Endodermal cell (in vitro differentiated cells): ENCODE measurements at places on chromosomes 11 and 22. TPM values are rescaled to one million over a fixed set of nuclear protein-coding genes. Genes with fewer than 3 reads are reported as not detected.

- no peak for DNase-seq
Observed at GRCh38 chr11:116823031-116823843, at the start of gene APOA4. Gene APOA4 (minus strand): TSS chr11:116823304. CDS start chr11:116823191, 113 bp downstream.

DNA sequence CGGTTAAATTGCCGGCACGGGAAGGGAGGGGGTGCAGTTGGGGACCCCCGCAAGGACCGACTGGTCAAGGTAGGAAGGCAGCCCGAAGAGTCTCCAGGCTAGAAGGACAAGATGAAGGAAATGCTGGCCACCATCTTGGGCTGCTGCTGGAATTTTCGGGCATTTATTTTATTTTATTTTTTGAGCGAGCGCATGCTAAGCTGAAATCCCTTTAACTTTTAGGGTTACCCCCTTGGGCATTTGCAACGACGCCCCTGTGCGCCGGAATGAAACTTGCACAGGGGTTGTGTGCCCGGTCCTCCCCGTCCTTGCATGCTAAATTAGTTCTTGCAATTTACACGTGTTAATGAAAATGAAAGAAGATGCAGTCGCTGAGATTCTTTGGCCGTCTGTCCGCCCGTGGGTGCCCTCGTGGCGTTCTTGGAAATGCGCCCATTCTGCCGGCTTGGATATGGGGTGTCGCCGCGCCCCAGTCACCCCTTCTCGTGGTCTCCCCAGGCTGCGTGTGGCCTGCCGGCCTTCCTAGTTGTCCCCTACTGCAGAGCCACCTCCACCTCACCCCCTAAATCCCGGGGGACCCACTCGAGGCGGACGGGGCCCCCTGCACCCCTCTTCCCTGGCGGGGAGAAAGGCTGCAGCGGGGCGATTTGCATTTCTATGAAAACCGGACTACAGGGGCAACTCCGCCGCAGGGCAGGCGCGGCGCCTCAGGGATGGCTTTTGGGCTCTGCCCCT is 529 bp upstream of the CCND1 start:
- peak; percentile 70 for DNase-seq

GRCh38 chr11:24833573-24833972 is 336.7 kb downstream of the LUZP2 start:
- no peak for DNase-seq

- no peak for DNase-seq
Observed at GRCh38 chr11:3838504-3838903, 2.3 kb downstream of the RHOG start.

GRCh38 chr22:36017651-36018091 is 11.0 kb downstream of the RBFOX2 start:
- DNase-seq: no peak

DNA sequence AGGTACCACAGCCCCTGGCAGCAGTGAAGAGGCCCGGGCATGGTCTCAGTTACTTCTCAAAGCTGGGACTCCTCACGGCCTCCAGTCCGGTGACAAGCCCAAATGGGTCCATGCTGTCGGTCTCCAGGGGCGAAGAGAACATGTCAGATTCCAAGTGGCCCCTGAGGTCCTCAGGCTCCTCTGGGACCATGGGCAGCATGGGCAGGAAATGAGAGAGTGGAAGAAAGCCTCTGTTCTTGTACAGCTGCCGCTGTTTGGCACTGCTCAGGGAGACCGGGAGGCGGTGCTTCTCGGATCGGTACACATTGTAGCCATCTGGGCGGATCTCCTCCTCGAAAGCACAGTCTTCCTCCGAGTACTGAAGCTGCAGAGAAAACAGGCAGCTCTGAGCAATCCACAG is 4.6 kb downstream of the FGF19 start:
- DNase-seq: no peak

DNA sequence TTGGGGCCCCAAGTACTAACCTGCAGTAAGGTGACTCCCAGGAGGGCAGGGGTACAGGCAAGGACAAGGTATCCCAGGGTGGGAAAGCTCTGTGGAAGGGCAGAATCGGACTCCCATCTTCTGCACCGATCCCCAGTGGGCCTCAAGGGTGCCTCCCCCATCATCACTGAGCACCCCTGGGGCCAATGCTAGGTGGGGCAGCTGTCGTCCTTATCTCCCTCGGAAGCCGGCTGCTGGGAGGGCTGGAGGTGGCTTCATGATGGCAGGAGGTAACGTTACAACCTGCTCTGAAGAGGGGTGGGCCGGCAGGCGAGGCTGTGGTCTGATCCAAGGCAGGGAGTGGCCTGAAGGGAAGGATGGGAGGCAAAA is 87.6 kb upstream of the LINC01488 start:
- DNase-seq: no peak

- peak; percentile 17 for DNase-seq
Observed at GRCh38 chr11:1970956-1971355, 23.8 kb downstream of the MRPL23 start.

- DNase-seq: peak; percentile 95
Observed at GRCh38 chr11:12888525-12889158, 120.5 kb upstream of the RASSF10 start.

DNA sequence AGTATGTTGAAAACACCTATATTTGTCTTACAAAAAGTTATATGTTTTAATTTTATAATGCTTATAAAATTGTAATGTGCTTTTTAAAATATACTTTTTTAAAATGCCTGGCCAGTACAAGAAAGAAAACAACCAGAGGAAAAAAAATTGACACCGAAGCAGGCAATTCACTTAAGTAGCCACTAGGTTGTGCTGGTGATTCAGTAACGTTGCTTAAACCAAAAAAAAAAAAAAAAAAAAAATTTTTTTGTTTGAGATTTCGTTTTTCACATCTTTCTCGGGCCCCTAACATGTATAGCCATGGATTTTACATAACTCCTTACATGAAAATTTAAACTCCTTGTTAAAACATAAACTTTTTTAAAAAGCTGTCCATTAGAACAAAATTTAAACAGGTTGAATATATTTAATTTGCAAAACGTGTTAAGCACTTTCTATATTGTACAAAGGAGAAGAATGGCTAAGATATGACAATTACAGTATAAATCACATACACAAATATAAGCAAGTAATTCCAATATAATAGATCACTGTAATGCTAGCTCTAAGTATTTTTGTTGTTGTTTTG is 9.2 kb downstream of the OR8B4 start:
- no peak for DNase-seq

DNA sequence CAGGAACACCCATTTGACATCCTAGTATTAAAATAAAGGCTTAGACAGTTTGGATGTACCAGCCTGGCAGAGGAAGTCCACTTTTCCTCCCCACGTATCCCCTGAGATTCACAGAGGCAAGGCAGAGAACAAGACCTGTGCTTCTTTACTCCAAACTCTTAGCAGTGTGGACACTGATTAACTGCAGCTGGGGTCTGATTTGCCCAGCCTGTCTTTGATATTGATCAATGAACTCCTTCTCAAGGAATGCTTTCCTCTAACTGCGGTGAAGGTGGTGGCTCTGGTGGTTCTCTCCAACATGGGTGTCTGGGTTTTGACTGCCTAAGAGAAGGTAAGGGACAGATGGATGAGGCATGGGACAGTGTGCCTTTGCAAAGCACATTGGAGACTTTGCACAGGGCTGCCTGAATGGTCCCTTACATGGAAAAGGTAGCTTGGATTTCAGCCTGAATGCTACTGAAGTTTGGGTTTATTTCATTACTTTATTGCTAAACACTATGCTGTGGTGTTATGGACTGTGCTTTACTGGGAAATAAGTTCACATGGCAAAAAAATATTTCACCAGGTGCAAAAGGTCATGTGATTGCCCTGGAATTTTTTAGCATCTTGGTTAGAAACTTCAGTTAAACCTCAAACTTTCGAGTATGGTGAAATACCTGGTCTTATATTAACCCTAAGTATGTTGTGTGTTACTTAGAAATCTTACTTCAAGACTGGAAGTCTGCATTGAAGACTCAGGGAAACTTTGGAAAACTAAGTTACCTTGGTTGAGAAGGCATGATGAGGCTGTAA is 1.8 kb downstream of the GAS2 start:
- DNase-seq: no peak

DNA sequence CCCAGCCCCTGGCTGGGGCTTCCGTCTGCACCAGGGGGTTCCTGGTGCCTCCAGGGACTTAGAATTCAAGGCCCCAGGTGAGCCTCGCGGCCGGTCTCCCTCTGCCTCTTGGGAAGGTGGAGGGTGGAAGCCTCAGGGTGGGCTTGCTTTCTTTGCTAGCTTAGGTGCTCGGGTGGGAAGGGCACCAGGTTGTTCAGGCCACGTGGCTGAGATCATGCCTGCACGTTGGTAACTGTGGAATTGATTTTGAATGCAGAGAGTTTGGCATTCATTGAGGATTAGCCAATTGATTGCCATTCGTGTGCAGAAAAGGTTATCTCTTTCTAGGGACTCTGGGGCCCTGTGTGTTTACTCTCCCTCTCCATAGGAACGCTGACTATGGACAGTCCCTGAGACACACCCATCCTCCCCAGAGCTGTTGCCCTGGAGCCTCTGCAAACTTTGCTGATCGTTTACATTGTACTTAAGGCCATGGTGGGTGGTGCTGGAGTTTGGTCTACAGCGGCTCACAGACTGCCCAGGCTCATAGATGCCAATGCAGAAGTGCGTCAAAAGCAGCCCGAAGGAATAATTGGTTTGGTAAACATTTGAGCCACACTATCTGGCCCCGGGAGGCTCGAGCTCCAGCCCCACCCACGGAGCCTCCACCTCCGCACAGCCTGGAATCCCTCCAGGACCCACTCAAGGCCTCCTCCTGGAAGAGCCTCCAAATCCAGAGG is 1457.7 kb downstream of the BRD1 start:
- DNase-seq: peak; percentile 80

DNA sequence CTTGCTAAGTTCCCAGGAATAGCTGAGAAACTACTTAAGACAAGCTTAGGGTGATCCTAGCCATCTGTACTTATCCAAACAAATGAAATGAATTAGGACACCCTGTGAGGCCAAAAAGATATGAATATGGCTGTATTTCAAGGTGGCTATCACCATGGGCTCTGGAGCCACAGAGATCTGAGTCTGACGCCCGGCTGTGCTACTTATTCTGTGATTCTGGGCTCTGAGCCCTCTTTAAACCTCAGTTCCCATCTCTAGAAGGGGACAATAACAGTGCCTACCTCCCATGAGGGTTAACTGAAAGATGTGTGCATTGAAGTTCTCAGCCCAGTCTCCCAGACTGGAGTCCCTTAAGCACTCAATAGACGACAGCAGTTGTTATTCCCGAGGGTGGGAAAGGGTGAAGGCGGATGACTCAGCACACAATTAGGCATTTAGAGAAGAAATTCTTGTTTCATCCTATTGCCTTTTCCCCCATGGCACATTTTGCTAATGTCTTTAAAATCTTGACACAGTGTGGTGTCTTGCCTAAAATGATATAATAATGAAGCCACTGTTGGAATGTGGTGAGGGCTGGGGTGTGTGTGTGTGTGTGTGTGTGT is 132.5 kb downstream of the ADAMTS15 start:
- DNase-seq: peak; percentile 64

- DNase-seq: peak; percentile 95
Observed at GRCh38 chr22:30634471-30635233, 929 bp upstream of the SLC35E4 start.

Gene DENND5A
- 171 to 206 TPM (median 172 TPM) in 3 replicates for total RNA-seq

Gene CCDC87
- 0.77 and 0.84 TPM in 2 replicates for total RNA-seq

Gene MCHR1
- total RNA-seq: not detected in 3 replicates

Gene MIOX
- 0.23 TPM in 1 of 2 replicates, not detected in the other for total RNA-seq

Gene FAM111B
- total RNA-seq: 5.2 to 25.2 TPM (median 23.1 TPM) in 3 replicates

Gene OR5B21
- total RNA-seq: not detected in 2 replicates

Gene TYR
- total RNA-seq: 0.27 TPM in 1 of 3 replicates, not detected in the others

Gene SYT9
- 0.81 and 1.1 TPM in 2 replicates for total RNA-seq

Gene BRD1
- 29.9 to 52.0 TPM (median 49.5 TPM) in 3 replicates for total RNA-seq

Gene PLEKHA7
- total RNA-seq: 21.9 to 42.6 TPM (median 25.6 TPM) in 3 replicates

Gene DCHS1
- total RNA-seq: 13.2 and 14.3 TPM in 2 replicates
